Fibroblast of lung (primary cell): ENCODE measurements at places on chromosomes 1 and 21.

DNA sequence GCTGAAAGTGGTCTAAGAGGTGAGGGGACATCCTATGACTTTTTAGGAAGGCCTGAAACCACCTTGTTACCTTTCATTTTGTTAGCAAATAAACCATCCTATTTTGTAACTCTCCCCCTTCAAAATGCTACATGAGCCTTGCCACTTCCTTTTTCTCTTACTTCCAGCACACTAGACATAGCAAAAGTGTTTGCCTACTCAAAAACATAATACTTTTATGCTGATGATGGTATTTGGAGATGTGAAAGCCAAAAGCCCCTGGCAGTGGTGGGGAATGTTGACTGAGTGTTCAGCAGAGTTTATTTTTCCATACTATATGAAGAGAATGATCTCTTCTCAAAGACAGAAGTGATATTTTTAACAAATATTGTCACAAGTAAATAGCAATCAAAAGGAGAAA, 134.2 kb downstream of the EDEM3 start:
- DNase-seq = no peak

DNA sequence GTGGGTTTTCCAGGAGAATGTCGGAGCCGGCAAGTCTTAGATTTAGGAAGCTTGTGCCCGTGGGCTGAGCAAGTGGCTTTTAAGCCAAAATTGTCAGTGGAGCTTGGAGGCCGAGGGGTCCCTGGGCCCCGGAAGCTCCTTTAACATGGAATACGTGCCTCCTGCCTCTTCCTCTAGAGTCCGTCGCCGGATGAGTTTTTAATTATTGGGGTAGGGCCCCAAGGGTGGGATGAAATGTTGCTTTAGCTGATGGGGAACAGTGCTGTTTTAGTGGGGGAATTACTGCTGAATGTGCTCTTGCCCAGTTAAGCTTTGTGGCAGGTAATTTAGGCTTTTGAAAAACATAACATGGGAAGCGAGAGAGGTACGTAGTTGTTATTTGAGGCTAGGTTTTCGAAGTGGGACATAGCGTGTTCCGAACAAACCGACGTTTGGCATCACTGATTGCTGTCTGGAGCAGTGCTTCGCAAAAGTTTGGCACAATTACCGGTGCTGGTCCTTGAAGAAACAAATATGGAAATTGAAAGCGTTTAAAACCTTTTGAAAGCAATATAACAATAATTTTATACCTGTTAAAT, 786 bp downstream of the RPL5 start:
- DNase-seq = peak; percentile 23

DNA sequence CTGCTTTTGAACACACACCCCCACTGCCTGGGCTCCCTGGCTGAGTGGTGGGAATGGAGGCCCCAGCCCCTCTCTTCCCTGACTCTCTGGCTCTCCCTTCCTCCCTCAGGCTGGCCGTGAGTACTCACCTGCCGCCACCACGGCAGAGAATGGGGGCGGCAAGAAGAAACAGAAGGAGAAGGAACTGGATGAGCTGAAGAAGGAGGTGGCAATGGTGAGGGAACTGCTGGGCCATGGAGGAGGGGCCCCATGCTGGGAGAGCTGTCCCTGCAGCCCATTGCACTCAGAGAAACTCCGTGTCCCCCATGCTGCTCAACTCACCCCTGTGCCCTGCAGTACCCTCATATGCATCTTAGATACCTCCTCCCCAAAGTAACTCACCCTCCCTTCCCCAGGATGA, 5.2 kb downstream of the ATP1A2 start:
- no peak for DNase-seq

- no peak for DNase-seq
Measured at GRCh38 chr1:67955591-67955990, 94.8 kb downstream of the DIRAS3 start.

- no peak for DNase-seq
Measured at GRCh38 chr1:111615870-111616715, 3.5 kb upstream of the RAP1A start.

DNA sequence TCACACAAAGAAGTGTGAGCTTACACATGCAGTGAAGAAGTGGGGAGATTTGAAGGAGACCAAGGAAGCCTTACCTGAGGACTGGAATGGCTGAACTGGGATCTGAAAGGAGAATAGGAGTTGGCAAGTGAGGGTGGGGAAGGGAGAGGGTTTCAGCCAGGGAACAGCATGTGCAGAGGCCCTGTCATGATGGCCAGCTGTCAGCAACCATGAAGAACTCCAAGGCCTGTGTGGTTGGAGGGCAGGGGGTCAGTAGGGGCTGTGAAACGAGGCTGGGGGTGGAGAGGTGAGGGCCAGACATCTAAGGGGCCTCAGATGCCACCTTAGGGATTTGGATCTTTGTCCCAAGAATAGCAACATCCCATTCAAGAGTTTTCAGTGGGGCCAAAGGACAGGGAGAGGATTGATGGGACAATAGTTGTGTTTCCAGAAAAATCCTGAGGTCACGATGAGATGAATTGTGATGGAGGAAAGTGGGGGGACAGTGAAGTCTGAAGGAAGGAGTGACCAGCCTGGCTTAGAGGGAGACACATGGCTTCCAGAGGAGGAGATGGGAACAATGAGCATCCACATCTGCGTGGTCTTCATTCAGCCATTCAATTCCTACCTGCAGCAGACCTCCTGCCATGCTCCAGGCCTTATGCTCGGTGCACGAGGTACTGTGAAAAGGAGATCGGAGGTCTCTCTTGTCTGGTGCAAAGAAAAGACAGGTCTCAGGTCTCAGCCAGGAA, 187.6 kb downstream of the MATN1 start:
- DNase-seq = no peak

DNA sequence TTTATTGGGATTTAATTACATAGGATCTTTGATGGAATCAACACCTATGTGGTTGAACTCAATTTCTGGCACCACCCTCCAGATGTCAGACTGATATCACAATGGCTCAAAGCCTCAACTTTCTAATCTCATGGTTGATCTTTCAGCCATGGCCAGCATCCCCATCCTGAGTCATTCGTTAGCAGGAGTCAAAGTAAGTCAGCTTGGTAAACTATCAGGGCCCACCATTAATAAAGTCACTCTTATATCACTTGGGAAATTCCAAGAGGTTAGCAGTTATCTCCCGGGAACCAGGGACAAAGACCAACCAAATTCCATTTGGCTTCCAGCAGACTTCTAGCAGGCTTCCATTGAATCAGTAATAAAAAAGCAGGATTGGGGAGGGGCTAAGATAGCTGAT, 50.7 kb upstream of the TNFSF4 start:
- DNase-seq = peak; percentile 76

- peak; percentile 89 for DNase-seq
Measured at GRCh38 chr21:45611939-45612664, 31.4 kb upstream of the PCBP3 start.
